ENCODE measurements at places on chromosomes 2 and 18.

DNA sequence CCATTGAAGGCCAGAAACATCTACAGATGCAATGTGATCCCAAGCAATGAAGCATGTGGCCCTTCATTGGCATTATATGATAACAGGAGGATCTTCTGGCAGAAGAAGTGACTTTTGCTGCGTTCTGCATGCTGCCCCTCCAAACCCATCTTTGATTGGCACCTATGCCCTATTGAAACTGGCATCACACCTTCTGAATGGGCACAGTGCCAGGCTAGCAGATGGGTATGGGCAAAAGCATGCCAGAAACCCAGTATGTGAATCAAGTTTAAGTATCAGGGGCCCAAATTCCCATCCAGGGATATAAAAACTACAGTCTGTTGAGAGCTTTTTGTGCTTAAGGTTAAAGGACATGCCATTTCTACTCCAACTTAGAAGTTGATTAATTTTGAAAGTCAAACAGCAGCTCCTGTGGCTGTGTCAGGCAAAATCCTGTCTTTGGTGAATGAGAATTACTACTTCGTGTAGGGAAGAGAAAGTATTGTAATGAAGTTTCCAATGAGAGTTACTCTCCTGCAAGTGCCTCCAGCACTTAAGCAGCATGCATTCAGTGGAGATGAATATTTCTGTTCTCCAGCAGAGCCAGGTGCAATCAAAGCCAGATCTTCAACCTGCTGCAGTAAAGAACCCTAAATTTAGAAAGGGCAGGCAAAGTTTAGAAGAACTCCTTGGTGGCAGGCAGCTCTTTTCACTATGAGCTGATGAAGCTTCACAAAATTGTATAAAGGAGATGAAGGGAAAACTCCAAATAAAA lies 8.6 kb downstream of the VRK2 start:
- no peak for DNase-seq

DNA sequence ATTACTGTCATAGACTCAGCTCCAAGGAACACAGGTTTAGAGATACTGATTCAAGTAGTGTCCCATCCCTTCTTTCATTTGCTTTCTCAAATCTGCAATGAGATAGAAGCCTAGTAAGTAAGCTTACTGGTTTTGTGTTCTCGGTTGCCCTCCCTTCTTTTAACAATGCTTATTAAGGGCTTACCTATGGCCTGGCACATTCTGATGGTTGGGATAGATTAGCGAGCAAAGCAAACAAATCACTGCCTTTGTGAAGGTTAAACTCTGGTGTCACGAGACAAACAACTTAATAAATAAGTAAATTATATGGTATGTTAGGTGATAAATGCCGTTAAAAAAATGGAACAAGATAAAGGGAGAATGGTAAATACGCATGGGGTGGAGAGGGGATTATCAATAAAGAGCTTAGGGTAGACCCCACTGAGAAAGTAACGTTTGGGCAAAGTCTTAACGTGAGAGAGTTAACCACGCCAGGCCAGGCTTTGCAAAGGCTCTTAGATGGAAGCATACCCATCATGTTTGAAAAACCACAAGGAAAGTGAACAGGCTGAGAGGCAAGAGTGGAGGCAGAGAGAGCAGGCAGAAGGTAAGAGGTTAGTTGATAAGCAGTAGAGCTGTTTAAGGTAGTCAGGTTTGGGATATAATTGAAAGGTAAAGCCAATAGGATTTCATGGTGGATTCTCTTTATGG lies 31.0 kb downstream of the EIF2AK3 start:
- no peak for DNase-seq

- DNase-seq, result no peak
Measured at GRCh38 chr2:200635251-200635650, 49.4 kb downstream of the AOX1 start.

DNA sequence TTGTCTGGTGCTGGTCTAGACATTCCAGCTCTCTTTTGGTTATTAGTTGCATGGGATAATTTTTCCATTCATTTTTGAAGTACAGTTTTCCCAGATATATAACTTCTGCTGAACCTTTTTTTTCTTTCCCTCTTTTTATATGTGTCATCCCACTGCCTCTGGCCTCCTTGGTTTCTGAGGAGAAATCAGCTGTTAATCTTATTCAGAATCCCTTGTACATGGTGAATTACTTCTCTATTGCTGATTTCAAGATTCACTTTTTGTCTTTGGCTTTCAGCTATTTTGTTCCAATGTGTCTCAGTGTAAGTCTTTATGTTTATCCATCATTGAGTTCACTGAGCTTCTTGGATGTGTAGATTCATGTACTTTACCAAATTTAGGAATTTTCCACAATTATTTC lies 99.7 kb downstream of the ARHGEF4 start:
- no peak for DNase-seq

GRCh38 chr2:32479993-32480392 lies 123.2 kb downstream of the BIRC6 start:
- no peak for DNase-seq

- DNase-seq, result no peak
Measured at GRCh38 chr2:85522090-85522647, 16.8 kb upstream of the MAT2A start.

GRCh38 chr2:10002109-10002508 lies 41.2 kb upstream of the KLF11 start:
- no peak for DNase-seq

DNA sequence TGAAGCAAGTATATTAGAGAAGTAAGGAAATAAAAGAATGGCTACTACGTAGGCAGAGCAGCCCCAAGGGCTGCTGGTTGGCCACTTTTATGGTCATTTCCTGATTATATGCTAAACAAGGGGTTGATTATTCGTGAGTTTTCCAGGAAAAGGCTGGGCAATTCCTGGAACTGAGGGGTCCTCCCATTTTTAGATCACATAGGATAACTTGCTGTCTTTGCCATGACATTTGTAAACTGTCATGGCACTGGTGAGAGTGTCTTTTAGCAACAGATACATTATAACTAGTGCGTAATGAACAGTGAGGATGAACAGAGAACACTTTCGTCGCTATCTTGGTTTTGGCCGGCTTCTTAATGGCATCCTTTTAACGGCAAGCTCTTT lies 2.6 kb upstream of the UBE2F start:
- no peak for DNase-seq

- DNase-seq, result no peak
Measured at GRCh38 chr2:142973160-142973821, 95.8 kb downstream of the KYNU start.

DNA sequence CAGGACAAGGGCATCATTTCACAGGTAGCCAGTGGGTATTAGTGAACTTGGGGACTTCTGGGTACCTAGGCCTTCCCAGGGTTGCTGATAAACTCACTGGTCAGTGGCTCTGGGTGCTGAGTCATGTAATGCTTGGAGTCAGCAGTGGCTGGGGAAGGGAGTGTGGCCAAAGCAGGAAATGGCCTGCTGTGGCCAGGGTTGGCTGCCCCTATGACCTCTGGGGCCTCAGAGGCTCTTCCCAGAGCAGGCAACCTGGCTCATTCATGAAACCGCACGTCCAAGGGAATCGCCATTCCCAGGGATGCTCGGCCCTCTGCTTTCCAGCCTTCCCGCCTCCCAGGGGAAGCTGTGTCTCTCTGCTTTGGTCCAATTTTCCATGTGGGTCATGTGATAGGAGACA lies 294.9 kb downstream of the DYSF start:
- DNase-seq, result no peak

GRCh38 chr2:40118622-40119021 lies 333.3 kb downstream of the SLC8A1 start:
- no peak for DNase-seq

DNA sequence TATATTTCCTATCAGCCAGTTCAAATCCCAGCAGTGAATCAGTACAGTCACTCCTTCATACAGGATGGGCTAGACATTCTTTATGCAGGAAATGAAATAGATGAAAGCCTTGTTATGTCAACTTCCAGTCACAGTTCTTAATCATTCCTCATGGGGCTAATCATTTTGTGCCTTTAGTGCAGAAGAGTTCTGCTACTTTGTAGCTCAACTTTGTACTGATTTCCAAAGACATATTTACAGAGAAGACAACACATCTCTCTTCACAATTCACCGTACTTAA lies 593.9 kb upstream of the NETO1 start:
- DNase-seq, result no peak

GRCh38 chr2:233492078-233492477 lies 74.5 kb downstream of the USP40 start:
- DNase-seq, result no peak

DNA sequence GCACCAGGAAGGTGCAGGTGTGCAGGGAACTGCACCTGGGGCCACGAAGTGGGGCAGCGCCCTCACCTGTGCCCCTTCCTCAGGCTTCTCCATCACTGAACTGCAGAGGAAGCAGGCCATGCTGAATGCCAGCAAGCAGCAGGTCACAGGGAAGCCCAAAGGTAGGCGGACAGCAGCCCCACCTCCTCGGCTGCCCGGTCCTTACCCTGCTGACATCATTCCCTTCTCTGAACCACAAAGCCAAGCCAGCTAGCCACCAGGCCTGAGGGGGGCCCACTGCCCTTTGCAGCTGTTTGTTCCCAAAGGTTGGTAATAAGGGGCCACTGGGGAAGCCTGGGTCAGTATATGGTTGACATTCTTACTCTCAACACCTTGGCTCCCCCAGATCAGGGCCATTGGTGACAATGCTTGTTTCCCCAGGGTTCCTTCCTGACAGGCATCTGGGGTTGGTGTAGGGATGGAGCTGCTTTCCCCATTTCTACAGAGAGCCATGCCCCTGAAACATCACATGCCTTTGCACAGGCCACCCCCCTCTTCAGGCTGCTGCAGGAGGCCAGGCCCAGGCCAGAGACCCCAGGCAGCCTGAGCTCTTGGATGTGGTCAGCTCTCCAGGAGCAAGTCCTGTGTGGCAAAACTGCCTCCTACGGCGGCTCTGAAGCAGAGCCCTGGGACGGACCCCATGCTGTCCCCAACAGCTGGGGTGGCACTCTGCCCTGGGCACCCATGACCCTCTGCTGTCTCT lies 47.8 kb downstream of the FAM168B start:
- no peak for DNase-seq

DNA sequence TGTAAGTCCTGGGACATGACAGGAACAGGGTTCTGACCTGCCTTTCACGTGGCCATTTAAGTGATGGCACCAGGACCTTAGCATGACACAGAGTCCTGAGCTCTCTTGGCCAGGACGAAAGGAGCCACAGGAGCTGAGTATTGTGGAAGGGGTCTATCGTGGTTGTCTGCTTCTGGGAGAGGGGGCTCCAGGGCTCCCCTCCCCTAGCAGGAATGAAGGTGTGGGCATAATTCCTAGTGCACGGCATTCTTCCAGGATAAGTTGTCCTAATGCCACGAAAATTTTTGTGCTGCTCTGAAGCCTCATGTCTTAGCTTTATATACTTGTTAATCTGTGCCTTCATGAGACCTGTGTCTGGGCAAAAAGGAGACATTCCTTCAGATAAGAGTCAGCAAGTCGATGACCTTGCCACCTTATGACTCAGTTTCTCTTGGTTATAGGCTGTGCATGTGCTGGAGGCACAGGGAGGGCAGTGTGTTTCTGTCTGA lies 17.1 kb downstream of the GATA6 start:
- DNase-seq, result no peak

DNA sequence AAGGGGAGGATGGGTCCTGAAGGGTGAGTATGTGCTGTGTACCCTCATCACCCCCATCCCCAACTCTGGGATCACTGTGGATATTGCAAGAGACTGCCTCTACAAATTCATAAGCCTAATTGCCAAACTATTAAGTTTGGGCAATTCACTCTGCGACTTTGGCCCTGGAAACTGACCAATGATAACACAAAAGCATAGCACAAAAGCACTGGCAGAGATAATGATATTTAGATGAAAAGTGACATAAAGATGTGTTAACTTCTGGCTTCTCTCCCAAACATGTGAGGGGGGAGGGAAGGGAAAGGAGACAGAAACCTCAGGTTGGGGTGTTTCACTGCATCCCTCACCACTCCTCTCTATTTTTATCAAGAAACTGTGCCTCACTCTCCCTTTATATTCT lies 150.3 kb downstream of the SATB2 start:
- no peak for DNase-seq

DNA sequence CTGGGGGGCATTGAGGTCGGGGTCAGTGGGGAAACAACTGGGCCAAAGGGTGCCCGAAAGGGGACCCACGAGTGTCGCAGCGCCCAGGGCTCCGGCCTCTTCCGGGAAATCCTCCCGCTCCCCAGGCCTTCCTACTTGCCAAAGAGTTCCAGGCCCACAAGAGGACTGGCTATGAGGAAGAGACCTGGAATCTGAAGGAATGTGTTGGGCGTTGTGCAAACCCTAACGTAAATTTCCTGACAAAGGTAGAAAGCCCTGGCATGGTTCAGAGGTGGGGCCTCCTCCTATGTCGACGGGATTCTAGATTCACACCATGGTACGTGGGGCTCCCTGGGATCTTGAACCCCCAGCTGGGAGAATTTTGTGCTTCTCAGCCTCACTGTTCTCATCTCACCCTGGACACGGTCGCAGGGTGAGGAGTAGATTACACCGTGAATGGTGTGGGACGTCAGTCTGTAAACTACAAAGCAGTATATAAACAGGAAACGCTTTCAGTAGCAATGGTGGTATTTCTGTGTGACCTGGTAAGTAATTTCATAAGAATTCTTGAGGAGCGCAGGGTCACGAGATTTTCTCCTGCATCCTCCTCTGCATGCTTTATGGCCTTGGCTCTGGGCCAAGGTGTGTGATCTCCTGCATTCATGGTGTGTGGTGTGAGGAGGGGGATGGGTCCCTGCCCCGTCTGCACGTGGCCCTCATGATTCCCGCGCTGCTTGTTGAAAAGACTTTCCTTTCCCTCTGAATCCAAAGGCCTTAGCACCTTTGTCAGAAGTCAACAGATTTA lies 868 bp downstream of the HSBP1L1 start:
- DNase-seq, result no peak

GRCh38 chr2:63721082-63721424 lies 120.6 kb upstream of the UGP2 start:
- no peak for DNase-seq

- no peak for DNase-seq
Measured at GRCh38 chr18:39529358-39529757, 1963.8 kb upstream of the CELF4 start.

GRCh38 chr2:149028377-149028776 lies 10.1 kb upstream of the LYPD6B start:
- DNase-seq, result no peak

DNA sequence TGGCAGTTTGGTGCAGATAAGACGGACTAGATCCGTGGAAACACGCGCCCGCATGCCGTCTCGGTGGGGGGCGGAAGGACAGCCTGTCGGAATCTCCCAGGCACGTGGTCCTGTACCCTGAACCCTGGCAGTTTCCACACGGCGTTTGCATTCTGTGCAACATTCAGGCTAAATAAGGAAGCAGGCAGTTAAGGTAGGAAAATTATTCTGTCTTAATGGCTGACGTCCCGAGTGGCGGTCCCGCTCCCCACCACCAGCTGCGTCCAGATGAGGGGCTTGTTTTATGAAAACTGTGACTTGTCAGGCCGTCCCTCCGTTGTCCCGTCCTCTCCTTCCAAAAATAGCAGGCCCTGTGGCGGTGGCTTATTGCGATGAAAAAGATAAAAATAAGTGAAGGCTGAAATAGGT lies 120.2 kb downstream of the NFATC1 start:
- no peak for DNase-seq

DNA sequence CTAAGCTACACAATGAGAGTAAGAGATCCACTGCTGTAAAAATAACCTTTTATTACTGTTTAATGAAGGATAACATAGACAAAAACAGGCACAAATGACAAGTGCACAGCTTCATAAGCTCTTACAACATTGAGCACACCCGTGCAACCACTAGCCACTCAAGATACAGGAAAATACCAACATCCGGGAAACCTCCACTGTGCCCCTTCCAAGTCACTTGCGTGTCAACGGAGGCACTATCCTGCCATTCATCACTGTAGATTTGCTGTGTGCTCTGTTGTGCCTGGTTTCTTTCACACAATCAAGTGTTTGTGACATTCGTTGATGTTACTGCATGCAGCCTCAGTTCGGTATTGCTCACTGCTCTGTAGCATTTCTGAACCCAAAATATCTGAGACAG lies 292.9 kb upstream of the MYT1L start:
- DNase-seq, result no peak
